ENCODE measurements at places on chromosomes 13 and 19.

GRCh38 chr13:102039264-102039663 lies 362.6 kb downstream of the FGF14 start:
- DNase-seq: no peak

GRCh38 chr13:41028051-41028450 lies 8.9 kb upstream of the ELF1 start:
- peak; percentile 60 for DNase-seq

DNA sequence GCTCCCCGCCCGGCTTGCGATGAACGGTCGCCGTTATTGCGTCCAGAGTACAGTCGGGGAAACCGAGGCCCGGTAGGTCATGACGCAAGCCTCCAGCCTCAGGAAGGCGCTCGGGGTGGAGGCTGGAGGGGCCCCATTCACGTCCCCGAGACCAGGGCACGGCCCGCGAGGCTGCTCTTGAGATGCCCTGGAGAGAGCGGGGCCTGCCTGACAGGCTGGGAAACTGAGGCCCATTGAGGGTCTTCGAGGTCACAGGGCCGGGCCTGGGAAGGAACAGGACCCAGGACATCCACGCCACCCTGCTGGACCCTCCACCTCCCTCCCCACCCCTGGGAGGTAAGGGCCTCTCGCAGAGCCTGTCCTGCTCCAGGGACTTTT lies 367 bp downstream of the NDUFS7 start:
- no peak for DNase-seq

GRCh38 chr19:50705422-50706019 lies 14.1 kb downstream of the SHANK1 start:
- peak; percentile 84 for DNase-seq

DNA sequence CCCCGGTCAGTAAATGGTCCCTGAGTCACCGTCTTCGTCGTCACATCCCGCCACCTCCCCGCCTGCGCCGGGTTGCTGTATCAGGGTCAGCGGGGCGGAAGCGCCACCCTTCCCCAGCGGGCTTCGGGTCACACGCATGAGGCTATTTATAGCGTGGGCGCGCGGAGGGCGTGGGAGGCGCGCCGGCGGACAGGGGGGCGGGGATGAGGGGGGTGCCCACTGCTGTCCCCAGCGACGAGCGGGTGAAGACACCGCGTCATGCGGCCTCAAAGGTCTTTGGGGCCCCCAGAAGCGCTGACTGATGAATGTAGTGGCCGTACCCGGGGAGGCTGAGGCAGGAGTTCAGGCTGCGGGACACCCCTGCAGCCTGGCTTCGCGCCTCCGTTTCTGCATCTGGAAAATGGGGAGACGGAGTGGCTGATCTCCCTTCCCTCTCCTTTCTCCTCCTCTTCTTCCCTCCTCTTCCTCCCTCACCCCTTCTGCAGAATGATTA lies 7.9 kb downstream of the UNC13A start:
- DNase-seq: peak; percentile 93

DNA sequence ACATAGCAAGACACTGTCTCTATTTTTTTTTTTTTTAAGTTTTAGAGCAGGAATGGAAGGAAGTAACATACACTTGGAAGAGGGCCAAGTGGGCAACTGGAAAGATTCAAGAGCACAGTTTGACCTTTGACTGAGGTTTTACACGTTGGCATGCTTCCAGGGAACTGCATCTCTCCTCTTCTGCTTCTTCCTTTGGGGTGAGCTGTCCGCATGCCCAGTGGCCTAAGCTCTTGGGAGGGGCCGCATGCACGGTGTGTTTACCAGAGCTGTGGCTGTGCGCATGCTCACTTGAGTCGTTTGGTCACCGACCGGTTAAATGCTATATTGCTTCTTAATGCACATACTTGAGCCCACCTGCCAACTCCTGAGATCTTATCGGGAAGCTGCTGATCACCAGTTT lies 727.7 kb downstream of the UQCRFS1 start:
- no peak for DNase-seq

GRCh38 chr13:94028650-94029049 lies 450.8 kb downstream of the DCT start:
- DNase-seq: no peak

- peak; percentile 31 for DNase-seq
Measured at GRCh38 chr19:29873024-29873800, 61.4 kb downstream of the CCNE1 start.

DNA sequence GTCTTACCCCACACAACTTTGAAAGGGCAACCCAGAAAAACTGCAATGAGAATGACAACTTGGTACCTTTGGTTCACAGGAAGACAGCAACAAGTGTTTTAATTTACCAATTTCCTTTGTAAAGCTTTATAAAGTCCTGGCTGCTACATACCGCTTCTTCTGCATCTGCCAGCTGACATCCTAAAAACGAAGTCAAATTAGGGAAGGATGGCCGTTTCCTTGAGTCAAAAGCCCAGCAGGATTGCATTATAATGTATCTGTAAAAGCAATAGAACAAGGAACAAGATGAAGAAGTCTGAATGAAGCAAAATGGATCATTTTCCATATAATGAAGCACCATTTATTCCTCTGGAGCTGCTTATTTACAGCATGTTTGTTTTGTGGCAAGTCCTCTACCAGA lies 25.8 kb upstream of the URAD start:
- no peak for DNase-seq

GRCh38 chr13:71754407-71754974 lies 112.5 kb downstream of the DACH1 start:
- DNase-seq: no peak

DNA sequence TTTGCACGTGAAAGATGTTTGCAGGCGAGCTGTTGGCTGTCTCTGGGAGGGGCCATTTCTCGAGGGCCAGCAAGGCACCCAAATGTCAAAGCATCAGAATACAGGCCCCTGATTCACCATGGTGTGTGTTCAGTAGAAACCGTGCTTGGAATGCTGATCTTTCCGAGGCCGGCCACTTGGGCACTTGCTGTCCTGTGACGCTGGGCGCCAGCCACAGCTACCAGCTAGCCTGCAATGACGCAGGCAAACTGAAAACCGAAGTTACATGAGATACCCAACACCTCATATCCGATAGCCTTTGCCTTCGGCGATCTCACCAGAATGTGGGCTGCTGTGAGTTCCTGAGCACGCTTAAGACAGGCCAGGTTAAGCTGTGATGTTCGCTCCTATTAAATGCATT lies 12.0 kb downstream of the THOP1 start:
- DNase-seq: no peak

- peak; percentile 73 for DNase-seq
Measured at GRCh38 chr13:35479038-35479492, 2.6 kb upstream of the MAB21L1 start.

DNA sequence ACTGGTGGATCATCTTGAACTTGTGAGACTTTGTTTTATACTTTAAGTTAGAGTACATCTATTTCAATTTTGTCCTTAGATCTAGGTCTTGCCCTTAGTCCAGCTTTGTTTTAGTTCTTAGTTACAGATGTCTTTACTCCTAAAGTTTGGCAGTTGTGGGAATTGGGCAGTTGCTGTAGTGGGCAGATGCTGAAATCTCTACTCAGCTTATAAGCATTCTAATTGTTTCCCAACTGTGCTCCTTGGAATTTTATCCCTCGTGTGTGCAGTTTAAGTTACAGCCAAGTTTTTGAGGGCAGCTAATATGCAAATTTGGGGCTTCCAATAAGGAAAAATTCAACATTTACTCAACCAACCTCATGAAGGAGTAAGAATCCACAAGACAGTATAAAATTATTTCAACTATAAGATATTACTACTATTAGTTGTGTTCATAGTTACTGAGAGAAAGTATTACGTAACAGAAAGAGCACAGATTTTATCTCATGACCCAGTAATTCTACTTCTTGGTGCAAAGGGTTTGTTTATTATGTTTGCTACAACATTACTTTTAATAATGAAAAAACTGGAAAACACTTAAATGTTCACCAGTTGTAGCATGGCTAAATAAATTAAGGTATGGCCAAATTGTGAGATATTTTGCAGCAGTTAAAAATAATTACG lies 32.9 kb downstream of the CCDC122 start:
- peak; percentile 73 for DNase-seq

DNA sequence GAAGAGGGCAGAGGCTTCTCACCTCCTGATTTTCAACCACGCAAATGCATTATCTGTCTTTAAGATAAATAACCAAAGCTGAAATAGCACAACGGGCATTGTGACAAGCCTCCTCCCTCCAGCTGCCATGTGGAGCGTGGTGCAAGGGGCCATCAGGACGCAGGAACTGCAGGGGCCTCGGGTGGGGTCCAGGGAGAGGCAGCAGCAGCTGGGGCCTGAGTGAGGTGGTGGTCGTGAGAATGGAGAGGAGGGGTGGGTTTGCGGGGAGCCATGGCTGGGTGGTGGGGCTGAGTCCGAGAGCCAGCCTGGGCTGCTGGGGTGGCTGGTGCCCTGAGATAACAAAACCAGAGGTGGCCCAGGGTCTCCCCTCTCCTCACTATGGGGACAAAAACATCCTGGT lies 66.0 kb downstream of the EPS15L1 start:
- DNase-seq: no peak

GRCh38 chr13:29509999-29510589 lies 85.4 kb downstream of the SLC7A1 start:
- peak; percentile 57 for DNase-seq

GRCh38 chr13:111318386-111318785 lies 2.1 kb upstream of the TEX29 start:
- DNase-seq: no peak
